ENCODE measurements at places on chromosomes 12 and 14. TPM values are rescaled to one million over a fixed set of nuclear protein-coding genes. Genes with fewer than 3 reads are reported as not detected.

NTS gene
- 0.32 TPM for total RNA-seq

GRCh38 chr12:15669256-15669948 lies 119.8 kb downstream of the EPS8 start:
- H3K4me3 ChIP-seq = no peak overlapping the region
- no peaks in the 10 kb centered on the region for H3K27me3 ChIP-seq
- no peak overlapping the region for H3K27ac ChIP-seq

AICDA gene
- 0.75 TPM for total RNA-seq

DNA sequence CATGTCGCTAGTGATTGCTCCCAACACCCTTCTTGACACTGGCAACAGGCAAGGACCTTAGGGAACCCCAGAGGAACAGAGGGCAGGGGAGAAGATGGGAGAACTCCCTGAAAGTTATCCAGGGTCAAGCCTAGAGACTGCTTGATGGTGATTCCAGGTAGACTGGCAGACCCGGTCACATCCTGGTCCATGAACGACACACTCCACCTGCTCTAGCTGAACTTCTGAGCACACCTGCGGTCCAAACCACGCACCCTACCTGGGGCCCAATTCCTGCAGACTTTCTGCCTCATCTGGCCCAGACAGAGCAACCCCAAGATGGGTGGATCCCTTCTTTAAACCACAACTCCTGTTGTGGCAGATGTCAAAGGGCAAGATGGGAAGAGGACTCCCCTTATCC lies 34.2 kb downstream of the NCKAP5L start:
- DNase-seq = no peak
- H3K4me1 ChIP-seq = no peaks in the 10 kb centered on the region
- no peaks in the 10 kb centered on the region for H3K27me3 ChIP-seq
- H3K27ac ChIP-seq = no peak overlapping the region
- H3K36me3 ChIP-seq = peaks cover 25% of the 10 kb centered on the region
- no peak overlapping the region for H3K4me3 ChIP-seq

- peaks cover 5% of the 10 kb centered on the region for H3K4me1 ChIP-seq
- no peak for DNase-seq
- no peaks in the 10 kb centered on the region for H3K27me3 ChIP-seq
- no peak overlapping the region for H3K27ac ChIP-seq
- H3K4me3 ChIP-seq = no peak overlapping the region
Measured at GRCh38 chr12:26378711-26379110, 183.3 kb downstream of the SSPN start.

TWF1 gene
- 52.1 TPM for total RNA-seq

DAAM1 gene
- total RNA-seq = 51.2 TPM

- H3K4me1 ChIP-seq = no peaks in the 10 kb centered on the region
- no peak overlapping the region for H3K27ac ChIP-seq
- H3K4me3 ChIP-seq = no peak overlapping the region
- no peaks in the 10 kb centered on the region for H3K27me3 ChIP-seq
- H3K36me3 ChIP-seq = no peaks in the 10 kb centered on the region
Measured at GRCh38 chr12:128586451-128587029, 237.2 kb downstream of the SLC15A4 start.

DNA sequence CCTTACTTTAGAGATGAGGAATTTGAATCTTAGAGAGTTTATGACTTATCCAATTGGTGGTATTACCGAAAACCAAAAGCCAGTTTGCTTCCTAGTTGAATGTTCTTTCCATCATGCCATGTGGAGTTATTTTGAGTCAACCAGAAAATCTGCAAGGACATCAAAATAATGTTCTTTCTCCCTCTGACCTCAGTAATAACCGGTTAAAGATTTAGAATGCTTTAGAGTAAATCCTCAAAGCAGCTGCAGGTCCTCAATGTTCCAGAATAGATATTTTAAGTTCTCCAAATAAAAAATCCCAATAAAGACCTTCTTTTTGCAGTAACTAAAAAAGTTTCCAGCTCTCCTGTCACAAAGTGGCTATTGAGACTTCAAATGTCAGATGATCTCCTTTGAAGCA lies 396.6 kb downstream of the ADAMTS20 start:
- H3K27me3 ChIP-seq = no peaks in the 10 kb centered on the region
- no peak overlapping the region for H3K27ac ChIP-seq
- H3K36me3 ChIP-seq = no peaks in the 10 kb centered on the region
- no peaks in the 10 kb centered on the region for H3K4me1 ChIP-seq
- DNase-seq = no peak

BIN2 gene
- 26.1 TPM for total RNA-seq

DNA sequence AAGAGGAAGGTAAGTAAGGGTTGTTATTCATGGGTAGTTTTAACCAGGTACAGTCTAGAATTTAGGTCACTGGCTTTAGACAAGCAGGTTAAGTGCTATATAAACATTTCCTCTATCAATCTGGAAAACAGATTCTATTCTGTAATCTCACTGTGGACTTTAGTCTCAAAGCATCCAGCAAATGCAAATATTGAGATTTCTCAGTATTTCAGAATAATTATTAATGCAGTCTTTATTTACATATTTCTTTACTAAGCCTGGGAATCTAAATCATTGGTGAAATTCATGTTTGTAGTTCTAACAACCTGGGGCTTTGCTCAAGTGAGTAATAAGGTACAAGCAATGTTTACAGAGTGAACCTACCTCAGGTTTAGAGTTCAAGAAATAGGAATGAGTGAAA lies 61.9 kb downstream of the SLC41A2 start:
- DNase-seq = no peak
- no peak overlapping the region for H3K4me3 ChIP-seq
- H3K27me3 ChIP-seq = no peaks in the 10 kb centered on the region
- no peaks in the 10 kb centered on the region for H3K36me3 ChIP-seq
- H3K4me1 ChIP-seq = no peaks in the 10 kb centered on the region

TAS2R42 gene
- not detected for total RNA-seq
